Uterus (tissue), 4 donors: ENCODE measurements at places on chromosomes 2 and 18. TPM values are rescaled to one million over a fixed set of nuclear protein-coding genes. Genes with fewer than 3 reads are reported as not detected.

GRCh38 chr2:59922450-59922849 is 631.0 kb downstream of the BCL11A start:
- no peak for DNase-seq
- H3K27ac ChIP-seq: no peak overlapping the region
- no peaks in the 10 kb centered on the region for H3K27me3 ChIP-seq
- H3K36me3 ChIP-seq: no peaks in the 10 kb centered on the region

DNA sequence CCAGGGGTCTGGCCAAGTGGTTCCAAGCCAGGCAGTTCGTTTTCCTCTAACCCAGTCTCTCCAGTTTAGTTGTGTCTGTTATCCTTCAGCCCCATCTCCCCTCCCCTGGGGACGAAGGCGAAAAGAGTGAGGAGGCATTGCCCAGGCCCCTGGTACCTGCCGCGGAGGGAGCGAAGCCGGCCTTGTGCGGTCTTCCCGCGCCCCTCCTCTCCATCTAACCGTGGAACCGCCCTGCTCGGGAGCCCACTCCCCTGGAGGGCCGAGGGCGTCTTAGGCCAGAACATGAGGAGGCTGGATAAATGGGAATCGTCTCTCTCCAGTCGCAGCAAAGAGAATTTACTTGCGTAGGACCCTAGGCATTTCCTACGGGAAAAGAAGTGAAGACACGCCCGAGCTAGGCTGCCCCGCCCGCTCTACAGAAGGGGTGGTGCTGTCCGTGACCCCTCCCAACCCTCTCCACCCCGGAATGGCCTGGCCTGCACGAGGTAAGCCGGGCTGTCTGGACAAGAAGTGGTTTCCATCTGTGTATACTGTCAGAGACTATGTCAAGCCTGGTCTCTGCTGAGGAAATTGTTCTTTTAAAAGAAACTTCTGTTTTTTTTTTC is 156.2 kb downstream of the MIB1 start:
- H3K27ac ChIP-seq: no peak overlapping the region
- DNase-seq: no peak
- H3K27me3 ChIP-seq: no peaks in the 10 kb centered on the region
- no peak overlapping the region for H3K4me3 ChIP-seq
- H3K36me3 ChIP-seq: no peaks in the 10 kb centered on the region
- H3K4me1 ChIP-seq: no peaks in the 10 kb centered on the region

GRCh38 chr2:152386266-152386665 is 51.3 kb downstream of the FMNL2 start:
- H3K4me3 ChIP-seq: no peak overlapping the region
- H3K36me3 ChIP-seq: no peaks in the 10 kb centered on the region
- H3K27me3 ChIP-seq: no peaks in the 10 kb centered on the region
- no peaks in the 10 kb centered on the region for H3K4me1 ChIP-seq
- no peak for DNase-seq

DNA sequence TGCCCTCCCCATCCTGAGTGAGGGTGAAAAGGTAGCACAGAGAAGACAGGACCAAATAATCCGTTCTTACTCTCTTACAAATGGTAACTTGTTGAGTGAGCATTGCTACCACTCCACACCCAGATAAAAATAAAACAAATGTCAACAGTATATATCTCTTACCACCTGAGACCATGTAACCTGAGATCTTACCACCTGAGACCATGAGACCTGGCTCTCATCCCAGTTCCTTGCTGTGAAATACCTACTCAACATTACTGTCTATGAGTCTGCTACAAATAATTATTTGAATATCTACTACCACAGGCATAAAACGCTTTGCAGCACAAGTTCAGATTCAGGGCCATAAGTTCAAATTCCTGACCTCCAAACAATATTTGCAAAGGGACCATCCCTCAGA is 234.7 kb downstream of the C1D start:
- no peaks in the 10 kb centered on the region for H3K27me3 ChIP-seq
- H3K36me3 ChIP-seq: no peaks in the 10 kb centered on the region
- DNase-seq: no peak
- H3K27ac ChIP-seq: no peak overlapping the region

DNA sequence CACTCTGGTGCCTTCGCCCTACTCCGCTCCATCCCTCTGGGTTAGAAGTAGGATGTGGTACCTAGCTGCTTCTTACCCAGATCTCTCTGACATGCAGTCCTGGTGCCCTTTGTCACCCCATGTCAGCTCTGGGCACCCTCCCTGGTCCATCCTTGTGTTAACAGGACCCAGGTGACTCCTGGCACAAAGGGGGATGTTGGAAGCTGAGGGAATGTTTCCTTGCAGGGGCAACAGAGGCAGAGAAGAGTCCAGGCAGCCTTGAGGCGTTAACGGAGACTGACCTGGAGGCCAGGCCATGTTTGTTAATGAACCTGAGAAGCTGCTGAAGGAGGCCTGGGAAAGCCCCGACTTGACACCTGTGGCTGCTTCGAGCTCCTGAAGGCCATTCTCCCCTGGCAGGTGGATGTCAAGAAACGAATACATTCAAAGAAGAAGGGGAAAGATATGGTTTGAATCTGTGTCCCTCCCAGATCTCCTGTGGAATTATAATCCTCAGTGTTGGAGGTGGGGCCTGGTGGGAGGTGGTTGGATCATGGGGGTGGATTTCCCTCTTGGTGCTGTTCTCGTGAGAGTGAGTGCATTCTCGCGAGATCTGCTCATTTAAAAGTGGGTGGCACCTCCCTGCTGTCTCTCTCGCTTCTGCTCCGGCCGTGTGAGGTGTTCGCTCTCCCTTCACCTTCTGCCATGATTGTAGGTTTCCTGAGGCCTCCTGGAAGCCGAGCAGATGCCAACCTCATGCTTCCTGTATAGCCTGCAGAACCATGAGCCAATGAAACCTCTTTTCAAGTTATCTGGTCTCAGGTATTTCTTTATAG is 31.4 kb downstream of the NPPC start:
- no peak overlapping the region for H3K27ac ChIP-seq
- H3K4me1 ChIP-seq: no peaks in the 10 kb centered on the region
- H3K4me3 ChIP-seq: no peak overlapping the region
- DNase-seq: no peak
- no peaks in the 10 kb centered on the region for H3K27me3 ChIP-seq

GRCh38 chr2:78541451-78542267 is 483.8 kb upstream of the REG3G start:
- no peaks in the 10 kb centered on the region for H3K36me3 ChIP-seq
- no peak overlapping the region for H3K4me3 ChIP-seq
- H3K27ac ChIP-seq: no peak overlapping the region
- H3K4me1 ChIP-seq: no peaks in the 10 kb centered on the region
- DNase-seq: no peak
- no peaks in the 10 kb centered on the region for H3K27me3 ChIP-seq

DNA sequence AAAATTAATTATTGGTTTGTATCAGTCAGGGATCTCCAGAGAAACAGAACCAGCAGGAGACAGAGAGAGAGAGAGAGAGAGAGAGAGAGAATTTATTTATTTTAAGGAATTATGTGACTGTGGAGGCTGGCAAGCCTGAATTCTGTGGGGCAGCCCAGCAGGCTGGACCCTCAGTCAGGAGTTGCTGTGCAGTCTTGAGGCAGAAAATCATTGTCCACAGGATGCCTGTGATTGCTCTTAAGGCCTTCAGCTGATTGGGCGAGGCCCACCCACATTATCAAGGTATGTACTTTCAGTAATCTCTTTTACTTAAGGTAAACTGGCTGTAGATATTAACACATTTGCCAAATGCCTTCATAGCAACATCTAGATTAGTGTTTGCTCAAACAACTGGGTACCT is 155.3 kb downstream of the SEPTIN10 start:
- no peaks in the 10 kb centered on the region for H3K4me1 ChIP-seq
- no peaks in the 10 kb centered on the region for H3K36me3 ChIP-seq
- H3K4me3 ChIP-seq: no peak overlapping the region
- no peaks in the 10 kb centered on the region for H3K27me3 ChIP-seq

DNA sequence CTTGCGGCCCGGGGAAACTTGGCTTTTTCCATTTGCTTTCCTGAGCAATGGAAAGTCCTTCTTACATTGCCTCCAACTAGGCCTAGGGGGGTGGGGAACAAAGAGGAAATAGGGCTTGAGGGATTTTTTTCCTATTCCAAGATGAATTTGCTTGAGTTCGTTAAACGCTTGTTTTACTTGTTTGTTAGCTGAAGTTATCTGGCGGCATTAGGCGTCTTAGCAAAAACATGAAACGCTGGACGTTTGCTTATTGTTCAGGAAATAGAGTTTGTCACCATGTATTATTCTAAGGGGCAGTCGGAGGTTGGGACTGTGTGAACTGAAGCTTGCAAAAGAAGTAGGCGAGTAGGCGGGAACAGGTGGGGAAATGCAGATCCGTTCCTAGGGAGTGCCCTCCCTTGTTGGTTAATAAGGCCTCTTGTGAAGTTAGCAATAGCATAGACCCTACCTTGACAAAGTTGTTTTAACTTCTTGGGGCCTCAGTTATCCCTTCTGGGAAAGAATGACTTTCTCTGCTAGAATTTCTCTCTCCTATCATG is 1.9 kb downstream of the CABLES1 start:
- H3K4me3 ChIP-seq: peak overlapping the region; percentile 82
- no peak for DNase-seq
- no peaks in the 10 kb centered on the region for H3K4me1 ChIP-seq
- H3K27ac ChIP-seq: peak overlapping the region; percentile 88
- no peaks in the 10 kb centered on the region for H3K27me3 ChIP-seq

DNA sequence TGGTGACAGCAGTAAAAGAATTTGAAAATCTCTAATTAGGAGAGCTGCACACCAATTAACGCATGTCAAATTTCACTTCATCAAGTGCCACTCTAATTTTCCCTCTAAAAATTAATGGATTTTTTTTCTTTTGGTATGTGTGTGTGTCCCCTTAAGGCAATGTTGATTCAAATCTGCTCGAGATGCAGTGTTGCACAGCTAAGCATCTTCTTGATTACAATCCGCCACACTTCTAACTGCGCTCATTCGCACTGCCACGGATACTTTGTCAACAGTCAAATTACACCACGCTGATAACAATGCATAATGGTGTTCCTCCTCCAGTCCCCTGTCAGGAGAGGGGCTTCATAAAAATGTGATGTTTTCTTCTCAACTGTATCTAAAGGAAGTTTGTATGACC is 261.4 kb downstream of the MEIS1 start:
- H3K36me3 ChIP-seq: no peaks in the 10 kb centered on the region
- no peaks in the 10 kb centered on the region for H3K4me1 ChIP-seq
- no peaks in the 10 kb centered on the region for H3K27me3 ChIP-seq
- H3K27ac ChIP-seq: peak overlapping the region; percentile 87

GRCh38 chr2:30860003-30860725 is 52.9 kb upstream of the CAPN13 start:
- H3K4me1 ChIP-seq: no peaks in the 10 kb centered on the region
- no peaks in the 10 kb centered on the region for H3K36me3 ChIP-seq
- DNase-seq: no peak
- no peak overlapping the region for H3K4me3 ChIP-seq
- H3K27me3 ChIP-seq: no peaks in the 10 kb centered on the region

DNA sequence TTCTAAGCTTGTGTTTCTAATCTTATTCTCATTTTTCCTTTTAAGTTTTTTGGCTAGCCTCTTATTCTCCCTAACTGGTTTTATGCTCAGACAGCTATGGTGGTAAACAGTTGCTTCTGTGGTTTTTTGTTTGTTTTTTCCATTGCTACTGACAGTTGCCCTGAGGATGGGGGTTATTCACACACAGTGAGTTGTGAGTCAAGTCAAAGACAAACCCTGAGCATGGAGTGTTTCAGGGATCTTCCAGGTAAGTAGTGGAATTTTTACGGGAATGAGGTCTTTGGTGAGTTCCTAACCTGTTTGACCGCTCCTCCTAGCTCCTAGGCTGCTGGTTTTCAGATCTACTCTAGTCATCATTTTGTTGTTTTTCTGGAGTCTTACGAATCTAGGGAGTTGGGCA is 162.8 kb downstream of the ZNF407 start:
- H3K4me3 ChIP-seq: no peak overlapping the region
- no peaks in the 10 kb centered on the region for H3K36me3 ChIP-seq
- H3K4me1 ChIP-seq: no peaks in the 10 kb centered on the region

DNA sequence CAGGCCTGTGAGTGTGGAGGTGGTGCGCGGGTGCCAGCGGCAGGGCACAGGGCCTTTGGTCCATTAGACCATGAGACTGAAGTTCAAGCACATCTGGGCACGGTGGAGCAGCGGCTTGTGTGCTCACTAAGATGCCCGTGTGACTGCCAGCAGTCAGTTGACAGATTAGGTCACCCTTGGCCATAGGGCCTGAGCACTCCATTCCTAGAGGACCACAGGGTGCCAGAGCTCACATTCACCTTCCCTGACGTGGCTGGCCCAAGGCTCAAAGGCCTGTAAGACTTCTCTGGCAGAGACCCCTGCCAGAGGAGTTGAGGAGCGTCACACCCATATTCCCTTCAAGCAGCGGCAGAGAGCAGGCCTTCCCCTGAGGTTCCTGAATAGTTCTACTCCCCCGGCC is 650 bp downstream of the LHCGR start:
- H3K4me1 ChIP-seq: no peaks in the 10 kb centered on the region
- no peaks in the 10 kb centered on the region for H3K27me3 ChIP-seq
- DNase-seq: no peak

DNA sequence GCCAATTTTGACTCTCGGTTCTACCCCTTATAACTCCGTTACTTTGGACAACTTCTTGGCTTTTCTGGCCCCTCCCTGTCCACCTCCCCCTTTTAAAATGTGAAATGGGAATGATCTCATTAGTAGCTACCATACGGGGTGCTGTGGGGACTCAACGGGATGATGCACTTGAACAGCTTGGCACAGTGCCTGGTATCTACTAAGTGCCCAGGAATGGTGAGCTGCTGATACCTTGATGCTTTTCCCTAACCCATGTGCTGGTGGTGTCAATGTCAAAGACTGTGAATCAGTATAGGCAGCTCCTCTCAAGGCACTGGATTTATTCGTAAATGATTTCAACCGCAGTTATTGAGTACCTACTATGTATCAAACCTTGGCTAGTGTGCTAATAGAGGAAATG is 204.2 kb downstream of the LOXHD1 start:
- H3K4me1 ChIP-seq: no peaks in the 10 kb centered on the region
- no peak overlapping the region for H3K4me3 ChIP-seq
- no peaks in the 10 kb centered on the region for H3K36me3 ChIP-seq
- no peaks in the 10 kb centered on the region for H3K27me3 ChIP-seq

- no peaks in the 10 kb centered on the region for H3K36me3 ChIP-seq
- DNase-seq: no peak
- no peak overlapping the region for H3K27ac ChIP-seq
- H3K4me1 ChIP-seq: no peaks in the 10 kb centered on the region
Observed at GRCh38 chr2:159891917-159892730, 94.1 kb upstream of the CD302 start.

- H3K36me3 ChIP-seq: no peaks in the 10 kb centered on the region
- no peaks in the 10 kb centered on the region for H3K27me3 ChIP-seq
- no peak overlapping the region for H3K4me3 ChIP-seq
Observed at GRCh38 chr18:1573732-1574131, 669.1 kb downstream of the ADCYAP1 start.

- H3K27ac ChIP-seq: no peak overlapping the region
- no peaks in the 10 kb centered on the region for H3K4me1 ChIP-seq
- no peaks in the 10 kb centered on the region for H3K36me3 ChIP-seq
- DNase-seq: no peak
Observed at GRCh38 chr2:191617575-191617974, 60.4 kb upstream of the NABP1 start.

Gene KCNE4
- total RNA-seq: 9.8 TPM

Gene RUFY4
- total RNA-seq: not detected

Gene DNER
- 24.7 TPM for total RNA-seq

Gene ACTG2
- total RNA-seq: 846 TPM

Gene SPC25
- total RNA-seq: not detected

Gene TOGARAM2
- total RNA-seq: 1.5 TPM

Gene ERICH2
- not detected for total RNA-seq

Gene POMC
- total RNA-seq: 8.5 TPM
